ENCODE measurements at places on chromosomes 5 and 9.

GRCh38 chr5:124660229-124661093 is 86.0 kb downstream of the ZNF608 start:
- DNase-seq, result no peak

- DNase-seq, result no peak
Observed at GRCh38 chr9:79020276-79020675, 551.5 kb upstream of the TLE4 start.

DNA sequence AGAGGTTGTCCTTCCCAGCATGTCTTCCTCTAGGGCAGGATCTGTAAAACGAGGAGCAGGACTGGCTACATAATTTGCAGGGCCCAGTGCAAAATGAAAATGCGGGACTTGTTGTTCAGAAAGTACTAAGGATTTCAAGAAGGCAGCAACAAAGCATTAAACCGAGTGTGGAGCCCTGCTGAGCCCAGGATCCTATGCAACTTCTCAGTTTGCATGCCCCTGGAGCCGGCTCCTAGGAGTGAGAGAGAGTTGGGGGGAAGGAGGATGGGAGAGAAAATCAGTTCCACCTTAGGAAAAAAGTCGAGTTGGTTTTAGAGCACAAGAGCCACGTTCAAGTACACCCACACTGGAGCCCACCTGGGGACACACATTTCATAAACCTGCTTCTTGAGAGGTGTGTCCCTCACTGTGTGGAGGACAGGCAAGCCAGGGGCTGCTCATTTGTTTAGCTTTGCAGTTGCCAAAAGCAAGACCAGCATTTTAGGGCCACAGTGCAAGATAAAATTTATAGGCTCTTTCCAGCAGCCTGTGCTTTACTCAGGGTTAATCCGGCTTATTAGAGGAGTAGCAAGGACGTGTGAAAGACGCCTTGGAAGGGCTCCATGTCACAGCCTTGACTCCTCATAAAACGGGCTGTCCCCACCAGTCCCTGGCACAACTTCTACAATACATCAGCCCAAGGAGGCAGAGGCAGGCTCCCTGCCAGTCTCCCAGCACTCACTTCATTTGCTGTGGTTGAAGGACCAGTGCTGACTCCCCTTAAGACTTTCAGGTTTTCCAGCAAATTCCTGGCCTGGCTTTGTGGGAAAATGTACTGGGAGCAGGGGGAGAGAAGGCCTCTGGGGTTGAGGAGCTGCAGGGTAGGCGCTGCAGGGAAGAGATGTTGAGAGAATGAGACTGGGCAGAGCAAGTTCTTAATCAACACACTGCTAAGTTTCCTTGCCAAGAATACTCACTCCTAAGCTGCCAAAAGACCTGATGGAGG is 159.7 kb upstream of the SEMA6A start:
- DNase-seq, result no peak

DNA sequence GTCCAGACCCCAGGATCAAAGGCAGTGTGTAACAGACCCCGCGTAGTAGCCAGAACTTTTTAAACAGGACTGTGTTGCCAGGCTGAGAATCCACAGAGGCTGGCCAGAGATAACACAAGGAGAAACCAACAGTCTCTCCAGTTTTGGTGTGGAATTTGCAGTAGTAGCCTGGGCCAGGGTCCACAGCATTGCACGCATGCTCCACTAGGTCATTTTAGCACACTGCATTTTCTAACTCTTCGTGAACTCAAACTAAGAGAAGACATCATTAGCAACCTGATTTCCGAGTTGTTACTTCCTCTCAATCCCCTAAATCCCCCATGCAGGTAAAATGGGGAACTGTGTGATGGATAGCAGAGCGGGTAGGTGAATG is 119.6 kb downstream of the BOD1 start:
- no peak for DNase-seq

GRCh38 chr9:134937164-134937555 is 19.4 kb upstream of the FCN1 start:
- DNase-seq, result no peak

Data from T-helper 2 cell treated with Interferon-gamma antibody and Interleukin-4, amounts not matched to agents 5 μg/mL and 100 μg/mL, for 36 hours (primary cell).